Dermis blood vessel endothelial cell (primary cell): ENCODE measurements at places on chromosomes 12 and 14.
A peak's percentile ranks its signal among the peaks of the same experiment; 100 is the strongest.

GRCh38 chr12:93908846-93909567, 231.8 kb downstream of the CRADD start:
- no peak for DNase-seq

GRCh38 chr12:12007001-12007712, 63.6 kb upstream of the BCL2L14 start:
- no peak for DNase-seq

- DNase-seq = no peak
Observed at GRCh38 chr12:113088037-113088436, 31.5 kb downstream of the DTX1 start.

DNA sequence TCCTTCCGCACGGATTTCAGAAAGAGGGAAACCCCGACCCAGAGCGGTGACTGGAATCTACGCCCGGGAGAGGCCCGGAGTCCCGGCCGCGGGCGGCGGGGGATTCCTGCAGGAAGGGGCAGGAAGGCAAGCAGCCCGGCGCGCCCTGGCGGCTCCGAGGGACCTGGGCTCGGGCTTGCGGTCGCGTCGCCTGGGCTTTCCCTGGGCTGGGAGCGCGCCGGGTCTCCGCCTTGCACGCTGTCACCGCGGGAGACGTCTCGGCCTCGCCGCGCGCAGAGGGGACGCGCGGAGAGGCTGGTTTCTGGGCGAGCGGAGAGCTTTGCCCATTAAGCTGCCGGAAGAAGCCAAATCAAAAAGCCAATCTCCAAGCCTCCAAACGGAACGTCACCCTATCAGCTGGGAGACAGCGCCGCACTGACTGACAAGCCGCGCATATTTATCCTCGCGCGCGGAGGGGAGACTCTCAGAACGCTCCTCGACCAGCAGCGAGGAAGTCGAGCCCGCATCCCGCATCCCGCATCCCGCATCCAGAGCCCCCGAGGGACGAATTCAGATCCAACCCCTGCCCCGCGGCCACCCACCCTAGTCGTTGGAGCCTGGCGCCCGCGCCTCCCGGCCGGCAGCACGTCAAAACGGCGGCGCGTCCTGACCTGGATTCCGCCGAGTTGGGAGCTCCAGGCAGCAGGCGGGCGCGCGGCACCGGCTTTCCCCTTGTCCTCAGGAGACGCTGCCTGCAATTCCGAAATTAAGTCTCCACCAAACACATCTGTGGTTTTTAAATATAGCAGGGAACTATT, at the start of gene SLC8A3:
Gene SLC8A3 (minus strand): TSS at position 293 of the 797 bp plus-strand sequence. CDS start 20,529 bp downstream, outside the sequence.
- DNase-seq = peak; percentile 52

DNA sequence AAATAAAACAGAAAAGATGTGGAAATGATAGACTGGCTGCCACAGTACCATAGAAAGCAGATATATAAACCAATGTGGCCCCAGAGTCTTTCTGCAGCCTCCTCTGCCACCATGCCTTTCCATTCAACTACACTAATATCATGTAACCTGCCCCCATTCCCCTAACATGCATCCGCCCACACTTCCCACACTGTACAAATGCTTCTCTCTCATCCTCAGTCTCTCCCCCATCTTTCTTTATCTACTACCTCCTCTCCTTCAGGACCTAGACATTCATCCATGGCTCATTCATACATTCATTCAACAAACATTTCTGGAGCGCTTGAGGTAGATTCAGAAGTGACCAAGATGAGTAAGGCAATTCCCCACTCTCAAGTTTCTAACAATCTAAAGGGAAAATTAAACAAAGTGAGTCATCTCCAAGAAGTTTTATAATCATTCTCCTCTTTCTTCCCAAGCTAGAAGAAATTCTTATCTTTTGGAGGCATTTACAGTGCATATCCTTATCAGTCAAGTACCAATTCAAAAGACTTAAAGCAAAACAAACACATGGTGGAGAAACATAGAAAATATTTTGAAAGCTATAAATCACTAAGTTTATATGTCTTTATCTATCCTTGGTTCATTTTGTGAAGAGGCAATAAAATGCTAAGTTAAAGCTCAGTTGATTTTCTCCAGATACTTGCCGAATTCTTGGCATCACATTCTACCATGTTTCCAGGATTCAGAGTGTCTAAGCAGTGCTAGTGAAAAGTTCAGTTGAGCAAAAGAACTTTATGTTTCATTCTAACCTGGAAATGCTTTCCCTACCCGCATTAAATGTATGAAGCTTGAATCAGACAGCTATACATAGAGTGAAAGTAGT, 70.5 kb upstream of the FRMD6 start:
- DNase-seq = peak; percentile 38

DNA sequence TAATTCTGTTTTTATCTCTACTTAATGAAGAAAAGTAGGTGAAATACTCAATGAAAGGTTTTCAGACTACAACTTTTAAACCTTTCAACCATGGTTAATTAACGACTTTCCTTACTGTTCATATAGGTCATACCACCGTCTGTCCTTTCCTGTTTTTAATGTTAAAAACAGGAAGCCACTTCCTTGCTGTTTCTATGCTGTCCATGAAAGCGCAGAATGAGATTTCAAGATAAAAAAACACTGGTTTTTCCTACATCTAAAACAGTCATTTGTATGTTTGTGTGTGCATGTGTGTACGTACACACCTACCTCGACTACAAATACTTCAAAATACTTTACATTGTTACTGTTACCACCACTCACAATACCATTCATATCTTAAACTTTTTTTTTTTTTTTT, 27.3 kb downstream of the SPTLC2 start:
- DNase-seq = peak; percentile 81
